ENCODE measurements at places on chromosomes 1 and 21. TPM values are rescaled to one million over a fixed set of nuclear protein-coding genes. Genes with fewer than 3 reads are reported as not detected.

DNA sequence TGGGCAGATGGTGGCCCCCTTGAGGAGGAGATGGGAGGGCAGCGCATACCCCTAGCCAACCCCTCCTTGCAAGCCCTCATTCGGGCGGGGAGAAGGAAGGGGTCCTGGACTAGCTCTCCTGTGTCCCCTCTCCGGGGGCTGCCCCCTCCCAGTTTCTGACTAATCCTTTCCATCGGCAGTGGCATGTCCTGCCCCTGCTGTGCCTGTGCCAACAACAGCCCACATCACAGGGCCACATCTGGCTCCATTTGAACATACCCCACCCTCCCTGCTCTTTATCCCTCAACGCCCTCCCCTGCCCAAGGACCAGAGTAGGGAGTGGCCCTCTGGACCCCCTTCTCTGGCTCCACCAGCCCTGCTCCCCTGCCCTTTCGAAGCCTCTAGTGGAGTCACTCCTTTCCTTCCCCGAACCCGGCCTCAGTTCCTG lies 11.0 kb upstream of the LMNA start:
- peak; percentile 57 for DNase-seq

GRCh38 chr1:76203127-76203526 lies 128.6 kb downstream of the ST6GALNAC3 start:
- DNase-seq, result no peak

DNA sequence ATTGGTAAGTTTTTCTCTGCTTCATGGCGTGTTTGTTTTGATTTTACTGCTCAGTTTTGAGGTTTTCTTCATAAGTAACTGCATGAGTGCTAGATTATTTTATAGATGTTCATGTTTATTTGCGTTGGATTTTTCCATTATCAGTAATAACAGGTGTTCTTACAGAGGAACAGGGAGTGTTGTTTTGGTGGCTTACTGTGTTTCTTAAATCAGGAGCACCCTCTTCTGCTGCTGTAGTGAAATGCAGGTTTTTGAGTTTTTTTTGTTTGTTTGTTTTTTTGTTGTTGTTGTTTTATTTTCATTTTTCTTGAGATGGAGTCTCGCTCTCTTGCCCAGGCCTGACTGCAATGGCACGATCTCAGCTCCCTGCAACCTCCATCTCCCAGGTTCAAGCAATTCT lies 32.6 kb downstream of the CTBS start:
- DNase-seq, result no peak

DNA sequence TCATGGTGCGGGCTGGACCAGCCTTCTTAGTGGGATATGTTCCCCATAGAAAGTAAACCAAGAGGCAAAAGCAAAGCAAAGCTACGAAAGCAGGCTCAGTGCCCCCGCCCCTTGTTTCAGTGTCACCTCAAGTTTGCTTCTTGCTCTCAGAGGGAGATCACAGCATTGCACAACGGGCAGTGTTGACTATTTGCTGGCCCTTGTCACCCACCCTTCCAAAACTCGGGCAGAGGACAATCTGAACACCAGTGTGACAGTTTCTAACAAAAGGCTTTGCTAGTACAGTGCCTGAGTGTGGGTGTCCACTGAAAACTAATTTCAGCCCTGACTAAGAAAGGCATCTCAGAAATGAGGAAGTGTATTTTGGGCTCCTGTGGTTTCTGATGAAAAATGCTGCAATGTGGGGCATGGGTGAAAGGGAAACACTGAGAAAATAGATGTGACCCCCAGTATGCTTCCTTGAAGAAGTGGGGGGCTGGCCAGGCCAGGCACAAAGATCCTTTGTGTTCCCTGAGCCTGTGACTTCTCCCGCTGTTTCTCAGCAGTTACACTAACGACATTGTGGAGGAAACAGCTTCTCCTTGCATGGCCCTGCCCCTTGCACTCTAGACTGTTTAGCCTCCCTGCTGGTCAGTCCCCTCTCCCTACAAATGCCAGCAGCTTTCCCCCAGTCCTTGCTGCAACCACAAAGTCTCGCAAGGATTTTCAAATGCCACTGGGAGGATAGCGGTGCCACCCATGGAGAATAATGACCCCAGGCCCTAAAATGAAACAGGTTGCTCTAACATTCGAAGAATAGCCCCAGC lies 33.3 kb upstream of the KCNE1 start:
- peak; percentile 75 for DNase-seq

DNA sequence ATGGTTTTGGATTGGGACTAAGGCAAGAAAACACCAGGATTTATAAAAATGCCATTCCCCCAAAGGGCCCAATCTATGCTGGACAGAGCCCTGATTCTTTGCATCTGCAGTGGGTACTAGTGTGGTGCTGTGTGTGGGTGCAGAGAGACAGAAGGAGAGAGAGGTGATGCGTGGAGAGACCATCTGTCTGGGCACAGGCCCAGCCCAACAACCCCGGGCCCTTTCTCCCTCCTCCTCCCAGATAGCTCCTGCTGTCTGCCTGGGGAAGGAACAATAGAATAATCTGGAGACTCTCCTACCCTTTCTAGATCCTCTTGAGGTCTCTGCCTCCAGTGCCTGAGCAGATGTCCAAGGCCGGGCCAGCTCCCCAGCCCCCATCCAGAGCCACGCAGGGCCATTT lies 15.1 kb downstream of the KIAA1614 start:
- DNase-seq, result no peak

GRCh38 chr21:38542263-38542662 lies 44.0 kb upstream of the ERG start:
- no peak for DNase-seq

- DNase-seq, result no peak
Observed at GRCh38 chr1:5451671-5452070, 540.6 kb downstream of the NPHP4 start.

DNA sequence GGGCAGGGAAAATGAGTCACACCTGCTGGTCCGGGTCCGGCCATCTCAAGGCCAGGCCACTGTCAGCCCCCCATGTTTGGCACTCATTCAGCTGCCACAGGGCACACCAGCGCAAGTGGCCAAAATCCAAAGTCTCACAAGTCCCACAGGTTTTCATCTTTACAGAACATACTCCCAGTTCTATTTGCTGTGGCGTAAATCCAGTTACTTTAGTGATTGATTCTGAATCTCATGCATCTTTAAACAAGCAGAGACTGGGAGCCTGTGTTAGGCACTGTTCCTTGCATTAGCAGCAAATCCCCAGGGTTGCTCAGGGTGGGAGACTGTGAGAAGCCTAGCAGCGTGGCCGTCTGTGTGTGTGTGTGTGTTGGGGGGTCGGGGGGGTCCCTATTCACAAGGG lies 1.1 kb upstream of the SLC2A5 start:
- DNase-seq, result no peak

The OR14K1 gene
- 0.29 TPM for total RNA-seq

The SYNC gene
- 0.34 TPM for total RNA-seq

The C2CD4D gene
- total RNA-seq, result 0.47 TPM

The YBEY gene
- 16.1 TPM for total RNA-seq

The FYB2 gene
- total RNA-seq, result 8.2 TPM

The NENF gene
- 35.3 TPM for total RNA-seq

All from endodermal cell (in vitro differentiated cells).